ENCODE measurements at places on chromosomes 6 and 20.

DNA sequence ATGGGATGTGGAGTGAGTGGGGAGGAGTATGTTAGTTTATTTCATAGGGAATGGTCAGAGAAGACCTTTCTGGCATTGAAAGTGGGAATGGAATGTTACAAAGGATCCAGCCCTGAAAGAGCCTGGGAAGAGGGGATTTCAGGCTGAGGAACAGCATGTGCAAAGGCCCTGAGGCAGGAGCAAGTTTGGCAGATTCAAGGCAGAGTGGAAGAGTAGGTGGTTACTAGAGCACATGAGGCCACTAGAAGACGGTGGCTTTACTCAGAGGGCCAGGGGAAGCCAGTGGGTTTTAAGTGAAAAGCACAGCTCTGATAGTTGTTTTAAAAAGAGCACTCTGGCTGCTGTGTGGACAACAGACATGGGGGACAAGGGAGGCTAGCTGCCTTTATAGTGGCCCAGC lies 227.2 kb downstream of the ZMYND8 start:
- DNase-seq: no peak

DNA sequence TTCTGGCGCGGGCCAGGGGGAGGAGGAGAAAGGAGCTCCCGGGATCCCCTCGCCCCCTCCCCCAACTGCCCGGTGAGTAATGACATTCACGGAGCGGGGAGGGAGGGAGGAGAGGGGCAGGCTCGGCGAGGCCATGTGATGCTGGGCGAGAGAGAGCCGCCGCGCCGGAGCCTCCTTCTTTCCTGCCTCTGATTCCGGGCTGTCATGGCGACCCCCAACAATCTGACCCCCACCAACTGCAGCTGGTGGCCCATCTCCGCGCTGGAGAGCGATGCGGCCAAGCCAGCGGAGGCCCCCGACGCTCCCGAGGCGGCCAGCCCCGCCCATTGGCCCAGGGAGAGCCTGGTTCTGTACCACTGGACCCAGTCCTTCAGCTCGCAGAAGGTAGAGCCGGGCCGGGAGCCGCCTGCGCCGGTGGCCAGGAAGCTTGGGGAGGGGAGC lies at the start of gene GDAP1L1:
Gene GDAP1L1, plus strand, starts transcription at position 178 of the 441 bp plus-strand sequence. Its CDS starts 27 bp downstream, at position 205.
- no peak for DNase-seq

GRCh38 chr20:10848810-10849370 lies 175.1 kb upstream of the JAG1 start:
- peak; percentile 47 for DNase-seq

- DNase-seq: peak; percentile 86
Measured at GRCh38 chr6:106979435-106979884, 4.9 kb upstream of the CD24 start.

DNA sequence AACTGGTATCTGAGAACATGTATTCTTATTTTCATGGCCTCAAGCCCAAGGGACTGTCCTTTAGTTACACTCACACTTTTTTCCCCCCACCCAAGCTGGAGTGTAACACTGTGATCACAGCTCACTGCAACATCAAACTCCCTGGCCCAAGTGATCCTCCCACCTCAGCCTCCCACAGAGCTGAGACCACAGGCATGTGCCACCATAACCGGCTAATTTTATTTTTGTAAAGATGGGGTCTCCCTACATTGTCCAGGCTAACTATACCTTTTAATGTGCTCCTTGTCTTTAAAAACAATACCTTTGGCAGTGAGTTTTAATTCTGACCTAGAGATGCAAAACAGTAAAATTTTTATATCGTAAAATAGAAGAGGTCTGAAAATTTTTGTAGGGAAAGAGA lies 48.2 kb upstream of the FAM83C start:
- no peak for DNase-seq

- DNase-seq: no peak
Measured at GRCh38 chr6:165847407-165848085, 184.5 kb upstream of the PDE10A start.

DNA sequence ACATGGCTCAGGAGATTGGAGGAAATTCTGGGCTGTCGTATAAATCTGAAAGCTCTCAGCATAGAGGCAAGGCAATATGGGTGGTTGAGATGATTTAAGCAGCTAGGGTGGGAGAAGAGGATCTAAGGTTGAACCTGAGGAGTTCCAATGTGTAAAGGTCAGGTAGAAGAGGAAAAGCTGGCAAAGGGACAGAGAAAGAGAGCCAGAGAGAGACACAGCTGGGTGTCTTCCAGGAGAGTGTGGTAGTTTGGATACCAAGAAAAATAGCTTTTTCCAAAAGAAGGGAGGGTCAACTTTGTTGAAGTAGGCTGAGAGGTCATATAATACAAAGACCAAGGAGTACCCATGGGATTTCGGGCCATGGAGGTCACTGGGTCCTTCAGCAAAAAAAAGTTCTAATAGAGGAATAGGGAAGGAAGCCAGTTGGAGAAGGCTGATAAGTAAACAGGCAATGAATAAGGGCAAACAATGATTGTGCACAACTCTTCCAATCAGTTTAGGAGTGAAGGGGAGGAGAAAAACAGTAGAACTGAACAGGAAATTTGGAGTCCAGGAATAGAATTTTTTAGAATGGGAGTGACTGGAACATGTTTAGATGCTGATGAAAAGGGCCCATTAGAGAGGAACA lies 135.1 kb downstream of the QRSL1 start:
- DNase-seq: no peak

DNA sequence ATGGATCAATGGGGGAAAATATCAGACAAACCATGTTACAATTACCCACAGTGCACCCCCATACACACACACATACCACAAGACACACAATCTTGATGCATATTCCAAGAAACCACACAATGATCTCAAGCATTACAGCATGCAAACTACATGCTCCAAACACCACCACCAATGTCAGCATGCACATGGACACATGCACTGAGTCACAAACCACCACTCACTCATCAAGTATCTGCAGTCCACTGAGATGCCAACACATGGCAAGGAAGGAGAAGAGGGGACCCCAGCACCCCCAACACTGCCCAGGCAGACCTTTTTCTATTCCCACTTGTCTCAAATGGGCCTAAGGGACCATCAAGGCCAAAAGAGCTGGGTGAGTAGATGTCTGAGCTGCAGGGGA lies 91.6 kb downstream of the PREX1 start:
- no peak for DNase-seq

GRCh38 chr6:107592806-107593205 lies 102.9 kb downstream of the SOBP start:
- no peak for DNase-seq

GRCh38 chr20:3382836-3383235 lies 24.6 kb downstream of the DNAAF9 start:
- no peak for DNase-seq

DNA sequence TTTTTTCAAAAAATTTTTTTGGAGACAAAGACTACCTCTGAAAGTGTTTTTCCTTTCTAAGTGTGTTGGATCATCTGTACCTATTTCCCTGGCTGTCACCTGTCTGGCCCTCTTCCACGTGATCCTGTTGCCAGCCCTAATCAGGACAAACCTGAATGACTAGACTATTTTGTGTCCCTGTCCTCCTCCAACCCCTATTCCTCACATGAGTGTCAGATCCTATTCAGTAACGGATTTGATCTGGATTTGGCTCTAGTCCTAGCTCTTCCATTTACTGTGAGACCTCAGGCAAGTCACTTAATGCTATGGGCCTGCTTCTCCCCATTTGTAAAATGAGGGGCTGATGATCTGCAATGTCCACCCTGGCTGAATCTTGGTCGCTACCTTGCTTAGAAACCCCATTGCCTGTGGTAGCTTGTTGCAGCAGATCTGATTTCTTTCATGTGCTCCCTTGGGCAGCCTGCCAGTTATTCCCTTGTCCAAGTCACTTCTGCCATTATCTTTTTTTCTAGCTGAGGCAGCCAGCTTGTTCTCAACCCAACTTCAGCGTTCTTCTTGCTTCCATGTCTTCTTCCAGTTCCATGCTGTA lies 4.8 kb downstream of the PHF20 start:
- no peak for DNase-seq

DNA sequence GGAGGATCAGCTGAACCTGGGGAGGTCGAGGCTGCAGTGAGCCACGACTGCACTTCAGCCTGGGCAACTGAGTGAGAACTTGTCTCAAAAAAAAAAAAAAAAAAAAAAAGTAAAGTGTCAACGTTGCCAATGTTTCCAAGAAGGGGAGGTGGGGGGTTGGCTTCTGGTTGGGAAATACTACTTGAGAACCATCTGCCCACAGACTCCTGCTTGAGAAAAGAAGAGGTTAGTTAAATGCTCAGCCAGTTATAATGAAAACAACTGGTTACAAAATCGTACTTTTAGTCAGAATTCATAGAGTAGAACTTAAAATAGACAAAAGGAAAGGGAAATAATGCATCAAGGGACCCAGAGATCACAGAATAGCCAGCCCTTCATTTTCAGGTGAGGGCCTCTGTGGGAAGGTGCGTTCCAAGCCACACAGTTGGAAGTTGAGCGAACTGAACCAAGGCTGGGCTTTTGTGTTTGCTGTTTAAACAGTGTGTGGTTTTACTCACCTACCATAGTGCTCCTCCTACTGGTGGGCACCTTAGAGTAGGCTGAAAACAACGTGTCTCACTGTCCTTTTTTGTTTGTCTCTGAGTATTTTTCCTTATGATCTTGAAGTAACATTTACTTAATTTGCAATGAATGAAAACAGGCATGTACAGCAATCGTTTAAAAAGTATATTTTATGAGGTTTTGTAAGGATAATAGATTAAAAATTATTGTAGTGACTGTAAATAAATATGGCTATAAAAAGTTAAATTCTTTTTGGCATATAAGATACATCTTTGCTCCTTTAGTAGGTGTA lies 200.7 kb downstream of the BCAS1 start:
- DNase-seq: peak; percentile 87

- DNase-seq: no peak
Measured at GRCh38 chr6:170493354-170493753, 59.8 kb downstream of the PSMB1 start.

- DNase-seq: no peak
Measured at GRCh38 chr6:65075705-65076230, 631.3 kb downstream of the EYS start.

DNA sequence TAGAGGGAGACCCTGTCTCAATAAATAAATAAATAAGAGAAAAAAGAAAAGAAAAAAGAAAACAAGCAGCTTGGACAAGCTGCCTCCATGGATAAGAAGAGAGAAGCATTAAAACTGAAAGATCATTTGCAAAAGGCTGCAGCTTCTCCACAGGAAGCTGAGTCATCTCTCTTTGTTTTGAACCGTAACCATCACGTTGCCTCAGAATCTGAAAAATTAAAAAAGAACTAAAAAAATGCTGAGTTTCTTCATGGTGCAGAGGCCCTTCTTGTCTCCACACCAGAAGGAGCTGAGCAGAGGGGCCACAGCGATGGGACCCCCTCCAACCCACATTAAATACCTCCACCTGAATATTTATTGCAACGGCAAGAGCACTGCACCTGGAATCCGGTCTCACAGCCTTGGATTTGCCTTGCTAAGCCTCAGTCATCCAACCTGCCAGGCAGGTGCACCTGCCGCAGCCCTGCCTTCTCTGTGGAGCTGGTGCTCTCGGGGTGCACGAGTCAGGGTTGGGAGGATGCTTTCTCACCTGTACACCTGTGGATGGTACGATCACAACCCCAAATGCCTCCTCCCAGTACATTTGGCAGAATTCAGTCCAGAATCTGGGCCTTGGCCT lies 28.1 kb downstream of the TOX2 start:
- no peak for DNase-seq

DNA sequence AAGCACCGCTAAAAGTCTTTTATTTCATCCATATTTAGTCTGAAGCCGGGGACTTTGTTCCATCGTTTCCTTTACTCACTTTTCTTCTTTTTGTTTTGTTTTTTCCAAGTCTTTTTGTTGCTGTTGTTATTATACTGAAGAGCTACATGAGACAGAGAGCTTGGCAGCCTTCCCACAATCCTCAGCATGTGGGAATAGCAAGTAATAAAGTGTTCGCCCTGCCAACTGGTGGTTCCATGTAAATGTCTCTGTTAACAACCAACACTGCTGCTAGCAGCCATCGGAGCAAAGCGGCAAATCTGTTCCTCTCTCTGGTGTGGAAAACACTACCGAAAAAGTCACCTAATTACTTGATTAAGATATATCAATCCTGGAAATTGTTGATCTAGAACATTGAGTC lies 437.8 kb upstream of the ID4 start:
- DNase-seq: no peak

GRCh38 chr6:43142101-43142500 lies 29.0 kb upstream of the SRF start:
- DNase-seq: no peak

DNA sequence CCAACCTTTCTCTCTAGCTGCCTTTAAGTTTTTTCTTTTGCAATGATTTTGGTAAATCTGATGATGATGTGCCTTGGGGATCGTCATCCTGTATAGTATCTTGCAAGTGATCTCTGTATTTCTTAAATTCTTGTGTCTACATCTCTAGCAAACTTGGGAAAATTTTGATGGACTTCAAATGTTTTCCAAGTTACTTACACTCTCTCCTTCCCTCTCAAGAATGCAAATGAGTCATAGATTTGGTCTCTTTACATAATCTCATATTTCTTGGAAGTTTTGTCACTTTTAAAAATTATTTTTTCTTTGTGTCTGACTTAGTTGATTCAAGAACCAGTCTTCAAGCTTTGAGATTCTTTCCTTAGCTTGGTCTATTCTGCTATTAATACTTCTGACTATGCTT lies 176.4 kb downstream of the TBC1D32 start:
- DNase-seq: no peak

DNA sequence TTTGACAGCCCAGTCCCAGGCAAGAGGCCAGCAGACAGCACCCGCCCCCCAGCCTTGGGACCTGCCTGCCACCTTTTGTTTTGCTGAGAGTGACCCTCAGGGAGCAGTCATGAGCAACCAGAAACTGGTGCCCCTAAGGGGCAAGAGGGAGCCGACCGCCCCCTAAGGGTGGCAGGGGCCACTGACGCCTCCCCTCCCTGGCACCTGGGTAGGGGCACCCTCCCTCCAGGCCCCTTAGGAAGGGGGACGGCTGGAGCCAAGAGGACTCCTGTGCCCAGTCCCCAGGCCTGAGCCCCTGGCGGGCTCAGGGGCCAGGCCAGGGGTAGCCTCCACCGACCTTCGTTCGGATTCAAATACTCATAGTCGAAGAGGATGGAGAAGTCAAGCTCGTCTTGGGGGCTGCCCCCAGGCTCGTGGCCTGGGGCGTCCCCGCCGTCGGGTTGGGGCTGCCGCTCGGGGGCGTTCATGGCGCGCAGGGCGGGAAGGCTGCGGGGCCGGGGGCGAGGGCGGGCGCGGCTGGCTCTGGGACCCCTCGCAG lies 417 bp downstream of the NFATC2 start:
- no peak for DNase-seq

- DNase-seq: no peak
Measured at GRCh38 chr6:10073341-10073740, 341.5 kb downstream of the TFAP2A start.

GRCh38 chr6:33323623-33323948 lies 6.0 kb upstream of the ZBTB22 start:
- no peak for DNase-seq

- no peak for DNase-seq
Measured at GRCh38 chr6:131023834-131024504, 39.1 kb downstream of the EPB41L2 start.

- DNase-seq: no peak
Measured at GRCh38 chr6:119978274-119978889, 628.8 kb upstream of the MAN1A1 start.

DNA sequence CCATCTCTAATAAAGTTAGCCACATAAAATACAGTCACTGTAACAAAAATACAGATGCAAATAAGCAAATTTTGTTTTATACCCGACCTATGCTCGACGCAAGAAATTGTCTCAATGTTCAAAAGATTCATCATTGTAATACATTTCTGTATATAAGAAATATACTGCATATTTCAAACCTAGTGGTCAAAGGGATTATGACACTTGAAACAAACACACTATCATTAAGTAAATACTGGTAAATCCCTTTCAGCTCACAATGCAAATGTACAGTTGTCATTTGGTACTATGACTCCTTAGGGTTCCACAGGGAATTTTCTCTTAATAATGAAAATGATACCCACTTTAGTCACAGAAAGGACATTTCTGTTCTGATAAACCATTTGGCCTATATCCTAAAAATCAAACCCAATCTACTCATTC lies 2.2 kb downstream of the HIVEP2 start:
- DNase-seq: no peak

Data from NT2/D1 (cell line).